ENCODE measurements at places on chromosomes 6 and 20.

DNA sequence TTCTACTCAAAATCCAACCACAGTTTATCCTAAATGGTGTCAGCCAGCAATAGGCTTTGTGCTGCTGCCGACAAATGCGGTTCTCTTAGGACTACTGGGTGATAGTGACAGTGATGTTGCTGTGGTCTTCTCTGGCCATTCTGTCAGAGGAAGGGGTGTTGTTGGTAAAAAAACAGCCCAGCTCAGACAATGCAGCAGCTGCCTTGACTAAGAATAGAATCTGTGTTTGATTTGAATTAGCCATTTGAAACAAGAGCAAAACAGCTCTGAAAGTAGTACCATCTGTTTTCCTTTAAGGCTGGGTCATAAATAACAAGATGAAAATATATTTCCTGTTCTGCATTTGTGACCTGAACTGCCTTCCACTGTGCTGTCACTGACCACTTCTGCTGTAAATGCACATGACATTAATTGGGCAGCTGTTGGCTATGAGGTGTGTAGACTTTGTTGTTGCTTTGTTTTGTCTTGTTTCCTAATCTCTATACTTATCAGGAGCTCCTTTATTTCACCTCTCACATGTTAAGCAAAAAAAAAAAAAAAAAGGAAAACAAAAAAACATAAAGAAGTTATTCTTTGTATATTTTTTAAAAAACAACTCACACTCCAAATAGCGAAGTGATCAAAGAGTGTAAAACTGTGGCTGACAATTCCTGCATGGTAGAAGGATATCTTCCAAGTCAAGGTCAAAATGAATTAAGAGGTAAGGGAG, 497.8 kb upstream of the ARID1B start:
- DNase-seq, result peak; percentile 15

GRCh38 chr6:113853252-113853651, 3.9 kb upstream of the MARCKS start:
- no peak for DNase-seq

GRCh38 chr6:10401004-10401536, 13.8 kb downstream of the TFAP2A start:
- DNase-seq, result no peak

- DNase-seq, result no peak
These were observed 72.0 kb upstream of the THEMIS start for GRCh38 chr6:127972815-127973214.

GRCh38 chr20:24735263-24735662, 213.8 kb upstream of the CST7 start:
- DNase-seq, result no peak

GRCh38 chr6:42046464-42047212, 3.7 kb upstream of the TAF8 start:
- DNase-seq, result no peak

- DNase-seq, result no peak
These were observed 47.2 kb downstream of the TMEM242 start for GRCh38 chr6:157276134-157276532.

DNA sequence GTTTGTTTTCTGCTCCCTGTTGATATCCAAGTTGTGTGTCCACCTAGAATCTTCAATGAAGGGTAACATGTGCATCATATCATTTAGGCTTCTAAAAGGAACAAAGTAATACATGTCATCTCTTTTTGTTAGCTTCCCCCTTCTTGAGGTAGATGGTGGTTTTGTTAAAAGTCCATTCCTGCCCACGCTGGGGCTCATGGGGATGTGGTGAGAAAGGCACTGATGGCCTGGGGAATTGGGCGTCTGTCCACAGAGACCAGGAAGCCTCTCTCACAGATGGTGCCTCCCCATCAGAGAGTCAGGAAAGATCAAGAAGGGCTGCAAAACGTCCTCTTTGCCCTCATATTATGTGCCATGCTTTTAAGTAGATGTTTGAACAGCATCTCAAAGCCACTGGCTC, 32.5 kb downstream of the GNAS start:
- no peak for DNase-seq

- DNase-seq, result no peak
These were observed 441.1 kb upstream of the JARID2 start for GRCh38 chr6:14804785-14805210.

- DNase-seq, result no peak
These were observed 7.8 kb upstream of the E2F1 start for GRCh38 chr20:33693741-33694638.

GRCh38 chr6:63609231-63609630, 26.4 kb upstream of the PHF3 start:
- DNase-seq, result no peak

GRCh38 chr6:15392182-15392581, 146.3 kb downstream of the JARID2 start:
- DNase-seq, result peak; percentile 78

All from NCI-H1694 treated with DMSO at 0.1 percent for 48 hours (cell line).